Cerebellar nuclear complex (tissue), 1 donor: ENCODE measurements at places on chromosomes 1 and 21.

GRCh38 chr1:220301630-220302029 is 29.4 kb upstream of the RAB3GAP2 start:
- DNase-seq, result no peak

- no peak for DNase-seq
Observed at GRCh38 chr1:53266038-53266437, 27.7 kb upstream of the MAGOH start.

GRCh38 chr21:34639882-34640788 is 25.2 kb upstream of the RCAN1 start:
- no peak for DNase-seq

GRCh38 chr1:28421744-28422143 is 52.2 kb downstream of the PHACTR4 start:
- no peak for DNase-seq

DNA sequence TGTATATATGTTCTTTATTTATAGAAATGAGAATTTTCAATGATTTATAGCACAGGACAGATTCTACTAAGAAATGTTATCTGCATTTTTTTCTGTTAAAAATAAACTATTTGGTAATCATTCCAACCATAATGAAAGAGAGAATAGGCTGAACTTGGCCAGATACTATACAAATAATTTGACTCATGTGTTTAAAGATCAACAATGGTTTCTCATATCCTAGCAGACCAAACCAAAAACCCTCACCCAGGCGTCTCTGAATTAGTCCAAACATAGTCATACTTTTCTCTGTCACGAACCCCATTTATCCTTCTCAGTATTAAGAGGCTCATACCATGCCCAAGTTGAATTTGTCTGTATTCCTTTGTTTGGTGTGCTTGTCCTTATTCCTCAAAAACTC is 40.3 kb downstream of the RPE65 start:
- DNase-seq, result no peak

DNA sequence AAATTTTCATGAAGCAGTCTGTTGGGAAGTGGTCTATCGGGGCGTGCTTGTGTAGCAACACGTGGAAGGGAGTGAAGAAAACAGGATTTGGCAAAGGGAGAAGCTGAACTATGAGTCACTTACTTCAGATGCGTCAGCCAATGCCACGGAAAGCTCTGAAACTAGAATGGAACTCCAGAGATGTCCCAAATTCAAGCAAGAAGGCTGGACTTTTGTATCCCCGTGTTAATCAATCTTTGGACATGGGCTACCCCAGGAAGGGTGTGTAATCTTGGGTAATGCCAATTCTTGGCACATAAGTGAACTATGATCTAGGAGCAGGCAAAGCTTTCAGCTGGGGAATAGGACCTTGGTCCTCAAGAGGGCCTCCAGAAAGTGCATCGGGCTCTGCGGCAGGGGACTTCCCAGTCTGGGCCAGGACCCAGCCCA is 102.6 kb downstream of the ADSS2 start:
- DNase-seq, result no peak

GRCh38 chr1:39692152-39693074 is 1.2 kb upstream of the HPCAL4 start:
- no peak for DNase-seq

DNA sequence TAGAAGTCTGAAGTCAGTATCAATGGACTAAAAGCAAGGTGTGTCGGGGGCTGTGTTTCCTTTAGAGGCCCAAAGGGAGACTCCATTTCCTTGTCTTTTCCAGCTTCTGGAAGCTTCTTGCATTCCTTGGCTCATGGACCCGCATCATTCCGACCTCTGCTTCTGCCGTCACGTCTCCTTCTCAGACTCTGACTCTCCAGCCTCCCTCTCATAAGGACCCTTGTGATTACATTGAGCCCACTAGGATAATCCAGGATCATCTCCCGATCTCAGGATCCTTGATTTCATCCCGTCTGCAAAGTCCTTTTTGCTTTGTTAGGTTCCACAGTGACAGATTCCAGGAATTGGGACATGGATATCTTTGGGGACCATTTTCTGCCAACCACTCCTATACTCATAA is 265.8 kb upstream of the CSF3R start:
- DNase-seq, result no peak

DNA sequence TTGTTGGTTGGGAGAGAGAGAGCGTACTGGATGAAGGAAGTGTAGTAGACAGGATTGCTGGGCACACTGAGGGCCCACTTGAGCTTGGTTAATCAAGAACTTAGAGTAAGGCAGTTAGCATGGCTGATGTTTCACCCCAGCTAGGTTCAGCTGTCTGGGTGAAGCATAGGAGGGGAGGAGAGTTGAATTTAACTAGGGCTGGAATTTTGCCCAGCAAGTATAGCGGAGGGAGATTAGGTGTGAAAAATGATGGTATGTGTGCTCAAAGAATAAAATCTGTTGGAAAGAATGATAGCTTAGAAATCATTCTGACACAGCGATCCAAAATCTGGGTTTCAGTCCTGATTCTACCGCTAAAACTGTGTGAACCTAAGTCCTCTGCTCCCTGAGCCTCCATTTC is 461.5 kb upstream of the PROX1 start:
- DNase-seq, result no peak

GRCh38 chr1:8643542-8644536 is 173.6 kb downstream of the RERE start:
- no peak for DNase-seq
